ENCODE measurements at places on chromosomes 2 and 18.

GRCh38 chr2:120831891-120832290, 96.2 kb downstream of the GLI2 start:
- DNase-seq, result no peak

DNA sequence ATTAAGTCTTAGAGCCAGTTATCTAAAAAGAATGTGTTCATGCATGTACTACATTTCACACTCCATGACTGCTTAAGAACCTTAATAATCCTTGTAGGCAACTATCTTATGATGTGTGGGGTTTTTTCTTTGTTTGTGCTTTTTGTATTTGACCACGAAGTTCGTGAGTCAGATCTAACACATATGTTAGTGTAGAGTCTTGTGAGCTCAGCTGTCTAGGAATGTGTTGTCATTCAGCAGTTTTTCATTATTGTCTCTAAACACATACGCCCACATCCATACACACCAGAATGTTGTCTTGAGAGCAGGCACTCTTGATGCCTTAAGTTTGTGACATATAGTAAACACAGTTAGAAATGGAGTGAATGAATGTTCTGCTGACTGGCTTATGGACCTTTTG, 38.4 kb downstream of the CAB39 start:
- DNase-seq, result no peak

GRCh38 chr2:2662037-2662846, 331.2 kb upstream of the MYT1L start:
- no peak for DNase-seq

- no peak for DNase-seq
These were observed 124.1 kb downstream of the METTL8 start for GRCh38 chr2:171309455-171310286.

DNA sequence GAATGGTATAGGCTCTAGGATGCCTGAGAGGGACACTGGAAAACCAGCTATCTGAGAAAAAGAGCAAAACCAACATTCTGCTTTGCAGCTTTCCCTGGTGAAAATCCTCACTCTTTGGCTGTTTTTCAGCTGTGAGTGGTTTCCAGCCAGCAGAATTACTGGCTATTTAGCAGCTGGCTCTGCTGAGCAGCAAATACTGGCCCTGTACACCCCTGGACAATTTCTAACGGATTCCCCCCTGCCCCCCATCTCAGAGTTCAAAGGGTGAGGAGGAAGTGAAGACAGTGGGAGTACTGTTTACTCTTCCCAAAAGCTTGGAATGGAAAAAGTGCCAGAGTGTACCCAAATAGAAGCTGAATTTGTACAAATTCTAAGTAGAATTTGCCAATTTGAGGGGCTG, 26.1 kb upstream of the IMP4 start:
- DNase-seq, result no peak

DNA sequence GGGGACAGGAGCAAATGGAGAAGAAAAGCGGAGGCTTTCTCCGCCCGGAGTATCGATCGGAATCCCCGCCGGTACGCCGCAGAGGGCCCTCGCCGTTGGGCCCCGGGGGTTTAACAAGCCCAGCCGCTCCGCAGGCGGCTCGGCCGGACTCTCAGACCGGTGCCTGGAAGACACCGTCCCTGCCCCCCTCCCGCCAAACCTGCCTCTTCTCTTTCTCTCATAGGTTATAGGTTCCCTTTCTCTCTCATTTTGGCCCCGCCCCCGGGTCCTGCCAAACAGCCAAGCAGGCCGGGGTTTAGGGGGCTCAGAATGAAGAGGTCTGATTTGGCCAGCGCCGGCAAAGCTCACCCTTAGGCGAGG, 4.4 kb downstream of the ONECUT2 start:
- no peak for DNase-seq

GRCh38 chr2:43898134-43898837, 59.5 kb downstream of the ABCG8 start:
- DNase-seq, result no peak

DNA sequence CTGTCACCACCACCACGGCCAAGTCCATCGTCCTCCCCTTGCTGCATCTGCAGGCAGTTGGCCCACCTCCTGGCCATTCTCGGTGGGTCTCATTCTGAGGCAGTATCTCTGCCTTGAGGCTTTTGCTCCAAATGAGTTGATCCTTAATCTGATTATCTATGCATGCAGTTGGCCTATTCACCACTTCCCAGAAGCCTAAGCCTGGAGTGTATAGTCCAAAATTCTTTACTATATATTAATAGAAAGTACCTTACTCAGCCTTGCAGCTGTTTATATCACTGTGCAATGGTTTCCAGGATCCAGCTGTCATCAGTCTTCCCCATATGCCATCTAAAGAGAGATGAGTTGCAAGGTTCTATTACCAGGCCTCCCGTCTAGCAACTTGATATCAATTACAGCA, 292.4 kb downstream of the SS18 start:
- DNase-seq, result no peak

DNA sequence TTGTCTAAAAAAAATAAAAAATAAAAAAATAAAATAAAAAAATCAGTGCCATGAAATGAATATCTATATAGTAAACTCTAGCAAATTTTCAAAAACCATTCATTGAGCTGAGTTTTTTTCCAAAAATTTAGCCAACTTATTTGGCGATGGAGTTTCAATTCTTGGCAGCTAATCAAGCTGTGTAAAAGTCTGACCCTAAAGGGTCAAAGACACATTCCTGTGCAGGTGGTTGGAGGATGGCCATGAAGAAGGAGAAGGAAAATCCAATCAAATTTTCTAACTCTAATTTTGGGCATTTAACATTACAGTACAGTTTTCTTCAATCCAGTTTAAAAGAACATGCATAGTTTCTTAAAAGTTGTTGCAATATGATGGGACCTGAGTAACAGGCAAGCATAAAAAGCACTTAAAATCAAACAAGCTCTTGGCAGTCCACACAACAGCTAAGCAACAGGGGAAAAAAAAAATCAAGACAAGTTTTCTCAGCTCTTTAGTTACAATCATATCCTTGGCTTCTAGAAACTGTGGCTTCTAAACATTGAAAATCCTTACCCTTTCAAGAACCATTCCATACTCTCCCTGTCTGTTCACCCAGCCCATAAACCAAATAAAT, 54.5 kb downstream of the ACVR1 start:
- DNase-seq, result no peak

GRCh38 chr2:15812187-15812780, 128.1 kb upstream of the MYCN start:
- no peak for DNase-seq

DNA sequence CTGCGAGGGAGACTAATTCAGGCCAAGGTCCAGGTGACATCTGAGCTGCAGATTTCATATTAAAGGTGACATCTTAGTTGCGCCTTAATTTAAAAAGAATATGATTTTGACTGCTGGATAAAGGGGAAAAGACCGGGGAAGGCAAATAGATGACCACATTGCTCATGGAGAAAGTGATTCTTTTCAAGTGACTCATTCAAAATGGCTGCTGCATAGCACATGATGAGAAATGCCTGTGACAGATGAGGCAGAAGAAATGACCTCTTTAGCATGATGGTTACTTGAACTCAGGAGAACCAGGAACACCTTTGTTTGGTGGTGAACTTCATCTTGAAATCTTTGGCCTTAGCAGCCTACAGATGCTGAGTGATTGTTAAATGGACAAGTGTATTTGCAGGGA, 385.8 kb upstream of the TRIB2 start:
- DNase-seq, result peak; percentile 30

- no peak for DNase-seq
These were observed 1025.3 kb upstream of the NXPH2 start for GRCh38 chr2:139805441-139805840.

- DNase-seq, result no peak
These were observed 38.9 kb upstream of the MGAT4A start for GRCh38 chr2:98769784-98770183.
